NCI-H2107 (cell line): ENCODE measurements at places on chromosomes 16 and 17.
A peak's percentile ranks its signal among the peaks of the same experiment; 100 is the strongest.

GRCh38 chr17:39166437-39167335, 725 bp upstream of the ARL5C start:
- no peak for DNase-seq

GRCh38 chr17:29004081-29004692, 1.6 kb downstream of the SEZ6 start:
- DNase-seq, result no peak

DNA sequence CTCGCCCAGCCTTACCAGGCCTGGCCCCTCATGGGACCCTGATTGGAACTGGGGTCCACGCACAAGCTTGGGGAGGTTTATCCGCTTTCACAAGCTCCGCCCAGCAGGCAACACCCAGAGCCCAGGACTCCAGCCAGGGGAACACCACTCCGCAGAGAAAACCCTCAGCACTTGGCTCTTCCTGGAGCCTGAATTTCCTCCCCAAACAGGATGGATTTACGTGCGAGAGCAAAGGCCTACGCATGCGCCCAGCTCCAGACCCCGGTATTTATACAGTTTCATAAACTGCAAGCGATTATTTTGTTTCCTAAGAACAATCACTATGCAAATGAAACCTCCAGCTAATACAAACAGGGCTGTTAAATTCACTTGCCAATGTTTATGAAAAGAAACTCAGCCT, 22.8 kb downstream of the ZNF423 start:
- no peak for DNase-seq

- no peak for DNase-seq
Observed at GRCh38 chr17:47975189-47975822, 4.4 kb downstream of the CDK5RAP3 start.

DNA sequence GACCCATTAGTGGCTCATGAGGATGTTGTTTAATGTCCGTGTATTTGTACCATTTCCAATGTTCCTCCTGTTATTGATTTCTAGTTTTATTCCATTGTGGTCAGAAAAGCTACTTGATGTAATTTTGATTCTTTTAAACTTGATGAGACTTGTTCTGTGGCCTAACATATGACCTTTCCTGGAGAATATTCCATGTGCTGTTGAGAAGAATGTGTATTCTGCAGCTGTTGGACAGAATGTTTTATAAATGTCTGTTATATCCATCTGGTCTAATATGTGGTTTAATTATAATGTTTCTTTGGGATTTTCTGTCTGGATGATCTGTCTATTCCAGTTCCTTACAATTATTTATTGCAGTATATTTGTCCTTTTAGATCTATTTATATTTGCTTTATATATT, 2.9 kb upstream of the ABCA10 start:
- DNase-seq, result no peak

DNA sequence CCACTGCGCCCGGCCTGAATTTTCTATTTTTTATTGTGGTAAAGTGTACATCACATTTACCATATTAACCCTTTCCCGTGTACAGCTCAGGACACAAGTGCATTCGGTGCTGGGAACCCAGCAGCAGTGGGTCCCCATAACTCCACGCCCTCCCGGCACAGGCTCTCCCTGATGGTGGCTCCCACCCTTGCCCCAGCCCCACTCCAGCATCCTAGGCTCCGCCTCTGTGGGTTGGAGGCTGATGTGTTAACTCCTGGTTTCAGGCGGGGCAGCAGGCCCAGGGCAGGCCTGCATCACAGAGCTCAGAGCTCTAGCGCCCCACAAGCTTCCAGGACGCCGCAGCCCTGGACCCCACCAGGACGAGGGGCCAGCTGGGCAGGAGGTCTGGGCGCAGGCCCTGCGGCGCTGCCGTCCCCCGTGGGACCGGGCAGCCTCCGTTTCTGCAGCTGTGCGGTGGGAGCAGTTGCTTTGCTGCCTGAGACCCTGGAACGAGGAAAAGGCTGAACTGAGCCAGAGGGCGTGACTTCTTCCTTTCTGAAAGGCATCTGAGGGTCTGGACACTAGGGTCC, 19.6 kb downstream of the ZFPM1 start:
- no peak for DNase-seq

GRCh38 chr16:75532142-75532765, 3.7 kb downstream of the CHST5 start:
- no peak for DNase-seq

DNA sequence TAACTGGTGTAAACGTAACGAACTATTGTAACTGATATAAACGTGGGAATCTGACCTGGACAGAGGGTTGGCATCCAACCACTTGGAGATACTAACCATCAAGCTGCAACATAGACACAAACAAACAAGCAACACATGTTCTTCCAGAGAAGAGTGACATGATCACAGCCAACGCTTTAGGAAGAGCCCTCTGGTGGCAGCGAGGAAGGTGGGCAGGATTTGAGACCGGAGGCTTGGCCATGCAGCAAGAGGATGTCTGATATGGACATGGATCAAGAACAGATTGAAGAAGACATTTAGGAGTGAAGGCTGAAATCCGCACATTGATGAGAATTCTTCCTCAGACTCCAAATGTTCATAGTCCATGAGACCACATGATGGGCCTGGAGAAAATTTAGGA, 40.3 kb upstream of the TNRC6A start:
- DNase-seq, result no peak

GRCh38 chr16:70565053-70565452, 41.4 kb downstream of the SF3B3 start:
- no peak for DNase-seq

DNA sequence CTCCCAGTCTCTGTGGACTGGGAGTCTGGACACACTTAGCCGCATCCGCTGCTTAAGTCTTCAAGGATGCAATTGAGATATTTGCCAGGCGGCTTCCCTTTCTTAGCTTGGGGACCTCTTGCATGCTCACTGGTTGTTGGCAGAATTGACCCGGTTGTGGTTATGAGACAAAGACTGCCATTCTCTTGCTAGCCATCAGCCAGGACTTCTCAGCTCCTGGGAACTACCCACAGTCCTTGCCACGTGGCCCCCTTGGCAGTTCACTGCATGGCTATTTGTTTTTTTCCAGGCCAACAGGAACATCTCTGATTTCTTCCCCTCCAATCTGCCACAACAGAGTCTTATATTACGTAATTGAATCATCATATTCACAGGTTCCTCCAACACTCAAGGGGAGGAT, 25.5 kb downstream of the CACNG4 start:
- DNase-seq, result no peak

DNA sequence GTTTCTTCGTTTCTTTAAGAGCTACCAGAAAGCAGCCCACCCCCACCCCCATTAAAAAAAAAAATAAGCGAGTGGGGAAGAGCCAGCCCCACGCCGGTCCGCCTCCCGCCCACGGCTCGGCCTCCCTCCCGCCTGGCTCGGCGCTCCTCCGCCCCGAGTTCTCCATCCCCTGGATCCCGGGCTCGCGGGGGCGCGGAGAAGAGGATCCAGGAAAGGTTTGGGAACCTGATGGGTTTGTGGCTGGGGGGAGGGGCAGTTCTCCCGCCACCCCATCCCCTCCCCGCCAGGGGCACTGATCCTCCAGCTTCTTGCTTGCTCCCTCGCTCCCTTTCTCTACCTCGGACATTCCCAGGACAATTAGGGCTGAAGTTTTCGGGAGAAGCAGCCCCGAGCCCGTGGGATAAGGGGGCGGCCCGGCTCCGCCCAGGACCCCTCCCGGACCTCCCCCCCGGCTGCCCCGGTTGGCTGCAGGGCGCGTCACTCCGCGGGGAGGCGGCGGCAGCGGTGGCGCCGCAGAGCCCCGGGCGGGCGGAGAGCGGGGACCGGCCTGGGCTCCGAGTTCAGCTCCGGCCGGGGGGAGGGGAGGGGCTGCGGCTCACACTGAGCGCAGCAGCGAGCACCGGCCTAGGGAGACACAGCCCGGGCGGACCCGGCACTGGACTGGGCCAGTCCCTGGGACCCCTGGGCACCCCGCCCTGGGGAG, 1.0 kb upstream of the SALL1 start:
- DNase-seq, result peak; percentile 48

DNA sequence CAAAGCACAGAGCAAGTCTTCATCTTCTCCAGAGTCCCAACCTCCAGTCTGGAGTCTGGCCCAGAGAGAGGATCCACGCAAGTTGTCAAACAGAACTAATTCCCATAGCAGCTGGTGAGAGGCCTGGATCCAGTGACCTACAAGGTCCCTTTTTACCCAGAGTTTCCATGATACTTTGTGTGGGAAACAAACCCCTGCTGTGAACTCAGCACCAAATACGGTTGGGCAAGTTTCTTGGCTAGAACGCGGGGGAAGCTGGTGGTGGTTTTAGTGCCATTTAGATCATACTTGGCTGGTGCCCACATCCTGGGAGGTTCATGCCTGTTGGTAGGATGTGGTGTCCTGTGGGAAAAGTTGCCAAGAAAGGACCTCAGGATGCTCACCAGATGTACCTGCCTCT, 18.1 kb downstream of the TMC7 start:
- DNase-seq, result no peak

- DNase-seq, result no peak
Observed at GRCh38 chr17:64064331-64064730, 43.9 kb upstream of the ICAM2 start.

DNA sequence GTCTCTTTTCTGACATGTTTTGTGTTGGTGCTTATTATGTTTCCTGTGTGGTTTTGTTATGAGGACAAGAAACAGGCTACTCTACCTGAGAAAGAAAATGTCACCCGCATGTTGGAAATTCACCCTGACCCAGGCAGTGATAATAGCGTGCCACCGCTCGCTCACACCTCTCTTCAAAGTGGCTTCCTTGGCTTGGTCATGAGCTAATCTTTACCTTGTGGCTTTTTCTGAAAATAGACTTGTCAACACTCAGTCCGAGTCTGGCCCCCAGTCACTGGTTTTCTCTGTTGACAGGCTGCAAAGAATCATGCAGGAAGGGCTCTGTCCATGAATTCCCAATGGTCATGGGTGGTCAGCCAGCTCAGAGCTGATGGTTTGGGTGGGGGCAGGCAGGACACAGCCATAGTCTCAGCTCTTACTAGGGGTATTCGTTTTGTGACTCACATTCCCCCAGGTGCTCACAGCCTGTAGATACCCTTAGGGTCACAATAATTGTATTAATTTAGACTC, 121.3 kb upstream of the CACNG5 start:
- no peak for DNase-seq

DNA sequence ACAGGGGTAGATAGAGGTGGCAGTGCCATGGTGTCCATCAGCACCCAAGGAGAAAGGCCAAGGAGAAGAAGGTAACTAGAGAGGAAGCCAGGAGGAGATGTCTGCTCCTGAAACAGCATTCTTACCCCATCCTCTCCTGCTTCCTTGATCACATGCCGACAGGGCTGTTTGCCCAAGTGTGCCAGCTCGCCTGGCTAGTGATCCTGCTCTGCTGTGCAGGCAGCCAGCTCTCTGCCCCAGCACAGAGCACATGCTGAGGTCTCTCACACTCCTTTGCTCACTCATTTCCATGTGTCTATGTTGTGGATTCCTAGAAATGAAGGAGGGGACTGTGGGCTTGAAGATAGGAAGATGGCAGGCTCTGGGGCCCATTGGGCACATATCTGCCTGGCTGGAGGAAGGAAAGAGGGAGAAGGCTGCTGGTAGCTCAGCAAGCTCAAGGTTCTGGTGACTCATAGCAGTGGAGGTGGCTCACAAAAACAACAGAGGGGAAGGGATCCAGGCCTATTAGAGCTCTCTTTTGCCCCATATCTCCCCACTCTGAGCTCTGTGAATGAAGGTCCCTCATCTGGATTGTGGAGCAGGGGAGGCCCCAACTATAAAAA, 54.3 kb downstream of the NEUROD2 start:
- DNase-seq, result no peak

DNA sequence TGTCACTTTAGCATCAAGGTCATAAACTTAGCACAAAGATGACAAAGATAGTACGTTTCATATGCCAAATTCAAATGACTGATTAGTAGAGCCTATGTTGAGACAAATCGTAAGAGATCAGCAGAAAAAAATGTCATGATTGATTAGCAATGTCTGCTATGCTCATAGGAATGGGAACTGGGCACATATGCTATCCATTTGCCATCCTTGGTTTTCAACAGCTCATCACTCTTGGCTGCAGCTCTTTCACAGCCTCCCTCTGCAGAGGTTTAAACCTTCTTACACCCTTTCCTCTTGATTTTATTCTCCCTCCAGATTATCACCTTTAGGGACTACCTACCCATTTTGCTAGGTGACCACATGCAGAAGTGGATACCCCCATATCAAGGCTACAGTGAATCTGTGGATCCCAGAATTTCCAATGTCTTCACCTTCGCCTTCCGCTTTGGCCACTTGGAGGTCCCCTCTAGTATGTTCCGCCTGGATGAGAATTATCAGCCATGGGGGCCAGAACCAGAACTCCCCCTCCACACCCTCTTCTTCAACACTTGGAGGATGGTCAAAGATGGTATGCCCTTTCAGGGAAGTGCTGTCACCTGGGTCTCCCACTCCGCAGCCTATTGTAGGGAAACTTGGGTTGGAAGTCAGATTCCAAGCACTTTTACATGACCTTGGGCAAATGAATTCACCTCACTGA, 16.2 kb downstream of the MPO start:
- DNase-seq, result no peak

- DNase-seq, result no peak
Observed at GRCh38 chr16:55326261-55327092, 2.5 kb downstream of the IRX6 start.

DNA sequence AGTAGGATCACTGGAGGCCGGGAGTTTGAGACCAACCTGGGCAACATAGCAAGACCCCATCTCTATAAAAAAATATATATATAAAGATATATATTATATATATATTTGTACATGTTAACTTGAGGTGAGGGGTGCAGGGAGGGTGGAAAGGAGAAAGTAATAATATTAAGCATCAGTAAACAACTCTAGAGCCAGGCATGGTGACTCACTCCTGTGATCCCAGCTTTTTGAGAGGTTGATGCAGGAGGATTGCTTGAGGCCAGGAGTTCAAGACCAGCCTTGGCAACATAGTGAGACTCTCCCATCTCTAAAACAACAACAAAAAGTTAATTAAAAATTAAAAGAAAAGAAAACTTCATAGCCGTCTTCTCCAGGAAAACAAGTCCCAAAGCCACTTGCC, 61.7 kb upstream of the SMURF2 start:
- no peak for DNase-seq

- no peak for DNase-seq
Observed at GRCh38 chr16:79644971-79645667, 44.6 kb upstream of the MAF start.

- DNase-seq, result peak; percentile 94
Observed at GRCh38 chr17:40547079-40547784, 18.0 kb downstream of the CCR7 start.

DNA sequence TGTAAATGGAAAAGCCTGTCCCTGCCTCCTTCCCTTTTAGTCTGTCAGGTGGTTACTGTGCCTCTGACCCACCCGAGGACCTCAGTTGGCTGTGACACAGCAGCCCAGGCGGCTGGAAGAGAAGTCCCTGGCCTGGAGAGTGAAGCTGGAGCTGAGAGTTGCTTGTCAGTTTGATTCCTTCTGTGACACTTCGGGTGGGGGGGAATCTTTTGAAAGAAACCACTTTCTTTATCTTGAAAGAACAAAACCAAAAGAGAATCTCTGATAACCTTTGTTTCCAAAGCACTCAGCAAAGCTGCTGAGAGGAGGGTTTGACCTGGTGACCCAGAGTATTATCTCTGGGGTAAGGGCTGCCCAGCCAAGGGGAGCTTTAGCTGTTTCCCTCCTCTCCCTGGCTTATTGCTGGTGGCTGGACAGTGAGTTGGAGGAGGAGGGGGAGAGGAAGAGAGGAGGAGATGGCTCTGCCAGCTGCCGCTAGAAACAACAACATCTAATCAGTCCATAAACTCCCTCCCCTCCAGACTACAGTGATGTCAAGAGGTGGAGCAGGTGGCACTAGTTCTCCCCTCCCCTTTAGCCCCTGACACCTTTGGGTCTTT, 34.0 kb downstream of the YPEL2 start:
- DNase-seq, result no peak
